ENCODE measurements at places on chromosomes 6 and 20. TPM values are rescaled to one million over a fixed set of nuclear protein-coding genes. Genes with fewer than 3 reads are reported as not detected.

IGF2R gene
- total RNA-seq = 91.3 TPM

ANKRD66 gene
- total RNA-seq = not detected

SSTR4 gene
- total RNA-seq = not detected

TRIM10 gene
- total RNA-seq = not detected

DNA sequence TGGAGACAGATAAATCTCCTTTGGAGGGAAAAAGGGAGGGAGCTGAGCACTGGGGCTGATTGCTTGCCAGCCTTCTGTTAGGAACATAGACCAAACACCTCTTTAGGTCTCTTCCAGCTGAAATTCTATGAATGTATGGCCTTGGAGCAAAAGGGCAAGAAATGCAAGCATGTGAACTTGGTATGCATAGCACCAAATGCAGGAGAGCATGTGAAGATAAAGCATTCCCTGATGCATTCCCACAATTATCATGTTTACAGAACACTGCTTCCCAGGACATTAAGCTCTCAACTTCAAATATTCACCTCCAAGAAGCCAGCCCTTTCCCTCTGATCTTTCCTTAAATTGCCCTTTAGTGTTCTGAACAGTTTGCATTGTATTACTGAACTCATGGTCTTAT is 15.6 kb downstream of the RIPOR2 start:
- DNase-seq = no peak
- no peaks in the 10 kb centered on the region for H3K27me3 ChIP-seq
- H3K36me3 ChIP-seq = no peaks in the 10 kb centered on the region
- no peak overlapping the region for H3K27ac ChIP-seq

DNA sequence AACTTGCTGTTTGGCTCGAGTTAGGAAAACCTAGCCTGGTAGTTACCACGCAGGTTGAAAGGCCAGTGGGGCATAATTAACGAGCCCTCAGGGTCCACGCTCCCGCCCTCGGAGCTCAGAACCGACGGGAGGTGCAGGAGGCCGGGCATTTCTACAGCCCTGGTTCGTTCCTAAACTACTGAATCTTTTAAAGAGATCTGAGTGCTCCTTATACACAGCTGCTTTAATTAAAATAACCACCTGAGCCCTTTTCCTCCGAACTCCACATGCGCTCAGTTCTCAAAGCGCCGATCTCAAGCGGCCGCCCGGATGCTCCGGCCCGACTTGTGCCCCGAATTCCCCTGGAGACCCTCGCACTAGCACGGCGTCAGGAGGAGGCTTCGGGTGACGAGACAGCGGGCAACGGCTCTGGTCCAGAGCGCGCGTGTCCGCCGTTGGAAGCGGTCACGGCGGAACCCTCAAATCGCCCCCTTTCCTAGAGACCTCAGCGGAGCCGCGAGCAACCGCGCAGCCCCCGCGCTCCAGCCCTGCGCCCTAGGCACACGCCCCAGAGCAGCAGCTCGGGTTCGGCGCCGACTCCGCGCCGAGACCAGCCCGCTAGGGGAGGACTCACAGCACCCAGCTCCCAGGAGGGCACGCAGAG is 397 bp downstream of the WDR27 start:
- peak overlapping the region; percentile 97 for H3K4me3 ChIP-seq
- peak; percentile 12 for DNase-seq
- no peaks in the 10 kb centered on the region for H3K4me1 ChIP-seq
- H3K27me3 ChIP-seq = no peaks in the 10 kb centered on the region
- no peaks in the 10 kb centered on the region for H3K36me3 ChIP-seq

GRCh38 chr20:14266246-14266645 is 71.2 kb downstream of the FLRT3 start:
- H3K4me1 ChIP-seq = no peaks in the 10 kb centered on the region
- H3K27ac ChIP-seq = no peak overlapping the region
- no peak for DNase-seq
- H3K27me3 ChIP-seq = no peaks in the 10 kb centered on the region
- H3K36me3 ChIP-seq = no peaks in the 10 kb centered on the region
- no peak overlapping the region for H3K4me3 ChIP-seq

- no peak overlapping the region for H3K27ac ChIP-seq
- DNase-seq = no peak
- H3K4me1 ChIP-seq = no peaks in the 10 kb centered on the region
- H3K27me3 ChIP-seq = no peaks in the 10 kb centered on the region
- no peaks in the 10 kb centered on the region for H3K36me3 ChIP-seq
These were observed 10.1 kb upstream of the SCUBE3 start for GRCh38 chr6:35203680-35204079.

- no peaks in the 10 kb centered on the region for H3K4me1 ChIP-seq
- no peaks in the 10 kb centered on the region for H3K27me3 ChIP-seq
- DNase-seq = no peak
- H3K27ac ChIP-seq = no peak overlapping the region
These were observed 481.4 kb downstream of the MAFB start for GRCh38 chr20:40207655-40208054.

GRCh38 chr20:41650231-41650948 is 32.2 kb upstream of the CHD6 start:
- DNase-seq = peak; percentile 87
- no peaks in the 10 kb centered on the region for H3K27me3 ChIP-seq
- H3K36me3 ChIP-seq = no peaks in the 10 kb centered on the region
- H3K4me3 ChIP-seq = no peak overlapping the region
- H3K27ac ChIP-seq = peak overlapping the region; percentile 68

DNA sequence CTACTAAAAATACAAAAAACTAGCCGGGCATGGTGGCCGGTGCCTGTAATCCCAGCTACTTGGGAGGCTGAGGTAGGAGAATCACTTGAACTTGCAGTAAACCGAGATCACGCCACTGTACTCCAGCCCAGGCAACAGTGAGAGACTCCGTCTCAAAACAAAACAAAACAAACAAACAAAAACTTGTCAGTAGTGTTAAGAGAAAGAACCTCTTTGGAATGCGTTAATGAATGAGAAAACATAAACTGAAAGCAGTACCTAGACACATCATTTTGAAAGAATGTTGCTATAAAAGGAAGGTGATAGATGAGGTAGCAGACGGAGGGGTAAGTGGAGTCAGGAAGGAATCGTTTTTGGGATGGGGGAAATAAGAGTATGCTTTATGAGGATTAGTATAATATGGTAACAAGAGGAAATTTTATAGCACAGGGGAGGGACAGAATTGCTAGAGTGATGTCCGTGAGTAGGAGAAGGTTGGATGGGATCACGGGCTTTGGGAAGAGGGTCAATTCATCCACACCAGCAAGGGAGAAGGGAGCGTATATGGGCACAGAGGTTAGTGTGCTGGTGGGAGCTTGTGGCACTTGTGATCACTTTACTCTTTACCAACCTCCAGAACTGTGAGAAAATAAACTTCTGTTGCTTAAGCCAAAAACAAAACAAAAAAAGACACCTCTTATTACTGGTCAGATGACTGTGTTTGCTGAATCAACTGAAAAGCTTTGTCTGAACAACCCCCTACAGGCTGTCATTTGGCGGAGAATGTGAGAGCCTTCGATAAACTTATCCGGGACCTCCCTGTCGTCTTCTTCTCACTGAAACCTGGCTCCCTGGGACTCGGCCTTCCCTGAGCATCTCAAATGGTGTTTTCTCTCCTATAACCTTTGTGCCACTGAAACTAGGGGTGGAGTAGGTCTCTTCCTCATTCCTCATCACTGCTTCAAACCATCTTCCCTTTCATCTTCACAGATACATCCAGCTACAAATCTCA is 48.9 kb upstream of the TFAP2A start:
- no peak overlapping the region for H3K4me3 ChIP-seq
- no peaks in the 10 kb centered on the region for H3K27me3 ChIP-seq

- no peaks in the 10 kb centered on the region for H3K4me1 ChIP-seq
- H3K36me3 ChIP-seq = no peaks in the 10 kb centered on the region
- DNase-seq = no peak
- no peak overlapping the region for H3K4me3 ChIP-seq
- no peak overlapping the region for H3K27ac ChIP-seq
- no peaks in the 10 kb centered on the region for H3K27me3 ChIP-seq
These were observed 24.8 kb downstream of the GRM4 start for GRCh38 chr6:34120953-34121675.

DNA sequence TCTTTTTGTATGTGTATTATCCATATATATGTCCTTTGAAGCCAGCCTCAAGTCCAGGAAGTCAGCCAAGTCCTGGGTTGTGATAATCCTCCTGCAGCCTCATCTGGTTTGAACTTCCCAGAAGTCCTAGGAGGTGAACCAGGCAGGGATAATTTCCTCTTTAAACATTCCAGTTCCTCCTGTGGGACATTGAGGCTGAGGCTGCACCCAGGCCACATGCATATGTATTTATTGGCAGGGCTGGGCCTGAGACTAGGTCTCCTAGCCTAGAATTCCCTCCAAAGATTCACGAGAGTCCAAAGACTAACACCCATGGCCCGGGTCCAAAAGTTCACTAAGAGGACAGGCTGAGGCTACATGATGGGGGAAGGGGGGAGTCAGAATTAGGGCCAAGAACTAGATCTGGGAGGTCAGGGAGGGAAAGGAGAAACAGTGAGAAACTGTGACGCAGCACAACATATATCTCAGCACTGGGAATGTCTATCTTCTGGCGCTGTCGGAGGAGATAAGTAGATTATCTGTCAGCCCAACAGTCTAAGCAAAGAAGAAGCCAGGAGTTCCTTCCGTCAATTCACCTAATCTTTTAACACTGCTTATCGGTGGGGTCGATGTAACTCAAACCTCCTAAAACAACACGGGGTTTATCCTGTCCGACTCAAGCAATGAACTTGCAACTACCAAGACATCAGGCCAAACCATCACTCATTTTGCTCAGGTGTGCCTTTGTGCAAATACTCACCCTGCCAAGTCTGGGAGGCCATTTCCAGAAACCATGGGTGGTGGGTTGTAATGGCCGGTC is 43.3 kb downstream of the SNX5 start:
- no peak overlapping the region for H3K4me3 ChIP-seq
- no peak for DNase-seq
- no peak overlapping the region for H3K27ac ChIP-seq
- no peaks in the 10 kb centered on the region for H3K27me3 ChIP-seq
- H3K36me3 ChIP-seq = no peaks in the 10 kb centered on the region

DNA sequence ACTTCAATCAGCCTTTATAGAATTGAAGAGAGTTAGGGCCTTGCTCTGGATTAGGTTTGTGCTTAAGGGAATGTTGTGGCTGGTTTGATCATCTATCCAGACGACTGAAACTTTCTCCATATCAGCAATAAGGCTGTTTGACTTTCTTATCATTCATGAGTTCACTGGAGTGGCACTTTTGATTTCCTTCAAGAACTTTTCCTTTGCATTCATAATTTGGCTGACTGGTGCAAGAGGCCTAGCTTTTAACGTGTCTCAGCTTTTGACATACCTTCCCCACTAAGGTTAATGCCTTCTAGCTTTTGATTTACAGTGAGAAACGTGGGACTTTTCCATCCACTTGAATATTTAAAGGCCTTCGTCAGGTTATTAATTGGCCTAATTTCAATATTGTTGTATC is 461.8 kb downstream of the CDKAL1 start:
- no peak for DNase-seq
- H3K27me3 ChIP-seq = no peaks in the 10 kb centered on the region
- H3K36me3 ChIP-seq = no peaks in the 10 kb centered on the region
- H3K4me1 ChIP-seq = no peaks in the 10 kb centered on the region
- no peak overlapping the region for H3K27ac ChIP-seq

DNA sequence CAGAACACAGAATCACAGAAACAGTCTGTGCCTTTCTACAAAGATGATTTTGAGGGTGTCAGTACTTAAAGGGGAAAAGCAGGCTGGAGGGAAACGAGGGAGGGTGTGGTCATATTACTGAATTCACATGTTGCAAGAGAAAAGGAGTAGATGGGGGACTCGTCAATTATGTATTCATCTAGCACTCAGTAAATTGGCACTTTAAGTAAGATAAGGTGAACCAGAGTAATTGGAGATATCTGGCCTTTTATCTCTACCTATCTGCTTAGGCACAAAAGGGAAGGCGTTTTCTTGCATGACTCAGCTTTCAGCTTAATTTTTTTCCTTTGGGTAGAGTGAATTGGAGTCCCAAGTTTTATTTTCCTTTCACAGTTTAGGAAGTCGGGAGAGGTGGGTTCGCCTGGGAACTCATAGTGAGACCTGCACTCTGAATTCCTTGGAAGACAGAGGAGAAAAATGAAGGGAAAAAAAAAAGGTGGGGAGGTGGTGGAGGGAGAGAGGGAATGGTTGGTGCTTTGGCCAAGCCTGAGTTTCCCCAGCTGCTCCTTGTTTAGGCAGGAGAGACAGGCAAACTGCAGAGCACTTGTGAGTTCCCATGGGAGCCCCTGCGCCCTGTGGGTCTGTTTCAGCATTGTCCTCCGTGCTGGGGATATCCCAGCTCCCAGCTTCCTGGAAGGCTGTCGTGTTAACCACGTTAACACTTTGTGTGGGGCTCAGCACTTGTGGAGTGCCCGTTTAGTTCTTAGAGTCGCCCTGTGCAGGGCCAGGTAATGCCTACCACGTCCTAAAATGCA is 19.7 kb upstream of the GTSF1L start:
- no peak overlapping the region for H3K27ac ChIP-seq
- H3K4me1 ChIP-seq = no peaks in the 10 kb centered on the region
- H3K27me3 ChIP-seq = peaks cover 6% of the 10 kb centered on the region
- H3K36me3 ChIP-seq = no peaks in the 10 kb centered on the region

DNA sequence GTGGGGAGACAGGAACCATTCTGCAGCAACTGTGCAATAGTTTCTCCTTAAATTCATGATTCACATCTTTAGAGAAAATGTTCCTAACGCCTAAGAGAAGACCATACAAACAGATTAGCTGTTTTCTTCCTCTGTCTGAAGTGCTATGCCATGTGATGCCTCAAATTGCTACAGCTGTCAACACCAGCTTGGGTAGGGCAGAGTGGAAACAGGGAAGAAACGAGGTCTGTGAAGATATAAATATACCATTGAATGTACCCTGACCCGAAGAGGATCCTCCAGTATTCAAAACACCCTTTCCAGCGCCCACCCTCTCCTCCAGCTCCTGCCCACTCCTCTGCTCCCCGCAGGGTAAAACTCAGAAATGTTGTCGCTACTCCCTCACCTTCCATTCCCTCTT is 40.3 kb upstream of the PRND start:
- H3K36me3 ChIP-seq = no peaks in the 10 kb centered on the region
- H3K4me1 ChIP-seq = no peaks in the 10 kb centered on the region
- no peaks in the 10 kb centered on the region for H3K27me3 ChIP-seq
- no peak overlapping the region for H3K4me3 ChIP-seq

DNA sequence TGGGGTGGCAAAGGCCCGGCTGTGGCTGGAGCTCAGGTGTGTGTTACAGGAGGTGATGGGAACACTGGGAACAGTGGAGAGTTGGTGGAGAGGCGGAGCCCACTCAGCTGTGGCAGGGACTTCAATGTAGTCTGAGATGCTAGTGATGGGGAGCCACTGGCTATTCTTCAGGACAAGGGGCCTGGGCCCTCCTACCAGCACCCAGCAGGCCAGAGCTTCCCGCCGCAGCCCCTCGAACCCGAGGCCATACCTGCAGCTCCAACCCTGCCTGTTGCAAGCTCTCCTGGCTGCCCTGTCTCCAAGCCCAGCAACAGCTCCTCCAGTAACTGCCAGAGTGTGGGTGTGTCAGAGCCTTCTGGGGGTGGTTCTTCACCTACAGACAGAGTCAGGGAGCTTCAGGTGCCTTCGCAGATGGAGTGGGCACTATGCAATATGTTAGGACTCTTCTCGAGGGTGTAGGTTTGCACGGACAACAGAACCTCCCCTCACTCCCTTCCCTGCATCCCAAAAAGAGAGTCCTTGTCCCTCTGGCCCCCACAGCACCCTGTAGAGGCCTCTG is 146.2 kb upstream of the MLN start:
- no peak for DNase-seq
- no peak overlapping the region for H3K27ac ChIP-seq
- H3K27me3 ChIP-seq = no peaks in the 10 kb centered on the region
- H3K4me1 ChIP-seq = no peaks in the 10 kb centered on the region
- H3K4me3 ChIP-seq = no peak overlapping the region
